Upper lobe of left lung (tissue), 6 donors: ENCODE measurements at places on chromosomes 12 and 14.

DNA sequence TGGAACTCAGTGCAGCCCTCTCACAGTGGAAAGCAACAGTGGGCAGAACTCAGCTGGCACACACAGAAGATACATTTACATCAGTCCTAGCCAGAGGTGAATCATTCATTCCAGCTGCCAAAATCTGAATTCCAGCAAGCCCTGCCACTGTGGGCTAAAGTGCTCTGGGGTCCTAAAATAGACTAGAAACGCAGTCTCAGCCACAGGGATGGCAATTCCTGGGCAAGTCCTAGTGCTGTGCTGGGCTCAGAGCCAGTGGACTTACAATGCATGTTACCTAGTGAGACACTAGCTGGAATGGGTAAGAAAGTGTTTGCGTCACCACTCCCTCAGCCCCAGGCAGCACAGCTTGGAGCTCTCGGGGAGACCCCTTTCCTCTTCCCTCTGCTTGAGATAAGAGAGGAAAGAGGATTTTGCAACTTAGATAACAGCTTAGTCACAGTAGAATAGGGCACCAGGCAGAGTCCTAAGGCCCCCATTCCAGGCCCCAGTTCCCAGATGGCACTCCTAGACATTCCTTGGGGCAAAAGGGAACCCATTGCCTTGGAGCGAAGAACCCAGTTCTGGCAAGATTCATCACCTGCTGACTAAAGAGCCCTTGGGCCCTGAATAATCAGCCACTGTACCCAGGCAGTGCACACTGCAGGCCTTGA, 592.9 kb downstream of the FSCB start:
- no peak for DNase-seq

- no peak for DNase-seq
Measured at GRCh38 chr14:80924365-80925103, 17.0 kb downstream of the CEP128 start.

DNA sequence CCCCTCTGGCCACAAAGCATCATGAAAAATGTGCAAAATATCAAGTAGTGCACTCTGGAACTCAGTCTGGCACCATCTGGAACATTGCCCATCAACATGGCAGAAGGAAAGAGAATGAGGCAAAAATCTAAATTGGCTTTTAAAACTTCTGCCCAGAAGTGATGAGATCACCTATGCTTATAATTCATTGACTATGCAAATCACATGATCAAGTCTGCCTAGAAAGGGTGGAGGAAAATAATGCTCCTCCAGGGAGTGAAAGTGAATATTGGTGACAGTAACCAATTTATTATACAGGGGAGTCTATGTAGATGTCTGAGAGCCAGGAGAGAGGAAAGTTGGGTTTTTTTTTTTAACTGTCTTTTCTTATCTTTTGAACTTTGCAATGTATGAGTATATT, 73.3 kb upstream of the HIF1A start:
- no peak for DNase-seq

- DNase-seq: no peak
Measured at GRCh38 chr14:63565448-63565847, 22.3 kb upstream of the PPP2R5E start.

DNA sequence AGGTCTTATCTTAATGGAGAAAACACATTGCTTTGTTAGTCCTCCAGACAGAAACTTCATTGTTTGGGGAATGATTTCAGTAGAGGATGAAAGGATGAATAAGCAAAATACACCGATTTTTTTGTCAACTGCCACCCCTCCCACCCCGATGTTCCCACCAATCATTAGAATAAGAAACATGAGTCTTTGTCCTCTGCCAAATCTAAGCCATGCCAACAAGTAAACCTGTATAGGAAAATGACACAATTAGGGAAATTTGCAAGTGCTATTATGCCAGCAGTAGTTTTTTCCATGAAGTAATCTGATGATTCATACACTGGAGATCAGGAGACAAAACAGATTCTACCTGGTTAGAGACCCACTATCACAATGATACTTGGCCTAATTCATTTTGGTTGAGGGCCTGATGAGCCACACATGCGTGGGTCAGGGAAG, 35.9 kb downstream of the FLRT2 start:
- no peak for DNase-seq

DNA sequence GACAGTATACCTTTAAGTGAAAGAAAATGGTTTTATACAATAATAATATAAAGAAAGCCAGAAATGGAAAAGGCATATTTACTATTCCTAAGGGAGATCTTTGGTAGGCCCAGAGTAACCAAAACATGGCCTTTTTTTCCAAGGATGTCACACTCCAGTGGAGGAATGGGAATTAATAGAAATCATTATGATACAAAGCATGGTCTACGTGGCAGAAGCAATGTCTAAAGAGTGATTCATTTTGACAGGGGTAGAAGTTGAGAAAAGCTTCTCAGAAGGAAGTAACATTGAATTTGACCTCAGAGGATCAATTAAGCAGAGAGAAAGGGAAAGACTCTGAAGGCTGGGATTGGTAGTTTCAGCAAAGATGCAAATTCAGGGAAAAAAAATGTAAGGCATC, 208.6 kb downstream of the BTG1 start:
- no peak for DNase-seq

DNA sequence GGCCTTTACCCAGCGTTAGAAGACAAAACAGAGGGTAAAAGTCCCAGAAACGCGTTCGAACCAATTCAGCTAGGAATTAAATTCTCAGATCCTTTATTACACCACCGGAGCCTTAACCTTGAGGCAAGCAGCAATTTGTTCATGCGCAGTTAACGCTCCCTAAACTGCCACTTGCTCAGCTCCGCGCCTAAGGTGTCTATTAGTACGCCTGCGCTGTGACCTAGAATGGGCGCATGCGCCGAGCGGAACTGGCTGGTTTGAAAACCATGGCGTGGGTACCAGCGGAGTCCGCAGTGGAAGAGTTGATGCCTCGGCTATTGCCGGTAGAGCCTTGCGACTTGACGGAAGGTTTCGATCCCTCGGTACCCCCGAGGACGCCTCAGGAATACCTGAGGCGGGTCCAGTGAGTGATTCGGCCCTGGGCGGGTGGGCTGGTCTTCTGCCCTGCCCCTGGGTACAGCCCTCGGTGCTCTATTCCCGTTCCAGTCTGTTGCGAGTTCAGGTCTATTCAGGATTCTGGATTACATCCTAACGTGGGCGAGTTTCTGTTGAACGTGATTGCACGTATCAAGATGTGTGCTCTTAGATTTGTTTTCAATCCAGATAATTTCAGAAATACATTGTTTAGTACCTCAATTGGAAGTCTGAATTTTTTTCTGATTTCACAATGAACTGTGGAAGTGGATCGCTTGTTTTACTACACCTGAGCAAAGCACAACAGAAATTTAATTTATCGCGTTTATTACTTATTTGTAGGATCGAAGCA, at the start of gene GEMIN2:
Gene GEMIN2, plus strand, starts transcription at position 251 of the 766 bp plus-strand sequence. Its CDS starts 16 bp downstream, at position 267.
- DNase-seq: peak; percentile 96

GRCh38 chr14:59116984-59117415, 71.5 kb upstream of the DAAM1 start:
- DNase-seq: no peak

- DNase-seq: no peak
Measured at GRCh38 chr14:66508547-66508845, 549 bp downstream of the GPHN start.

GRCh38 chr14:24408764-24409163, 10.0 kb downstream of the NYNRIN start:
- no peak for DNase-seq

DNA sequence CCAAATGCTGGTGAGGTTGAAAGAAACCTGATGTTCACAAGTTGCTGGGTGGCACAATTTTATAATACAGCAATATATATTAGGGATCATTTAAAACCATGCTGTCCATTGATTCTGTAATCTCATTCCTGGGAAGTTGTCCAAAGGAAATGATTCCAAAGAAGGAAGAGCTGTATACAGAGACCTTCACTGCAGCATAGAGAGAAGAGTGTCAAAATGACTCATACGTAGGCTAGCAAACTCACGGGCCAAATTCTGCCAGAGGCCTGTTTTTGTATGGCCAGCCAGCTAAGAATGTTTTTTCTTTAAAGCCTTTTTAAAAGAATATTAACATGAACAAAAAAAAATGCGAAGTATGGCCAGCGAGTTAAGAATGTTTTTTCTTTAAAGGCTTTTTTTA, 69.2 kb upstream of the MED13L start:
- DNase-seq: no peak

- no peak for DNase-seq
Measured at GRCh38 chr12:119710965-119711551, 43.1 kb downstream of the PRKAB1 start.

DNA sequence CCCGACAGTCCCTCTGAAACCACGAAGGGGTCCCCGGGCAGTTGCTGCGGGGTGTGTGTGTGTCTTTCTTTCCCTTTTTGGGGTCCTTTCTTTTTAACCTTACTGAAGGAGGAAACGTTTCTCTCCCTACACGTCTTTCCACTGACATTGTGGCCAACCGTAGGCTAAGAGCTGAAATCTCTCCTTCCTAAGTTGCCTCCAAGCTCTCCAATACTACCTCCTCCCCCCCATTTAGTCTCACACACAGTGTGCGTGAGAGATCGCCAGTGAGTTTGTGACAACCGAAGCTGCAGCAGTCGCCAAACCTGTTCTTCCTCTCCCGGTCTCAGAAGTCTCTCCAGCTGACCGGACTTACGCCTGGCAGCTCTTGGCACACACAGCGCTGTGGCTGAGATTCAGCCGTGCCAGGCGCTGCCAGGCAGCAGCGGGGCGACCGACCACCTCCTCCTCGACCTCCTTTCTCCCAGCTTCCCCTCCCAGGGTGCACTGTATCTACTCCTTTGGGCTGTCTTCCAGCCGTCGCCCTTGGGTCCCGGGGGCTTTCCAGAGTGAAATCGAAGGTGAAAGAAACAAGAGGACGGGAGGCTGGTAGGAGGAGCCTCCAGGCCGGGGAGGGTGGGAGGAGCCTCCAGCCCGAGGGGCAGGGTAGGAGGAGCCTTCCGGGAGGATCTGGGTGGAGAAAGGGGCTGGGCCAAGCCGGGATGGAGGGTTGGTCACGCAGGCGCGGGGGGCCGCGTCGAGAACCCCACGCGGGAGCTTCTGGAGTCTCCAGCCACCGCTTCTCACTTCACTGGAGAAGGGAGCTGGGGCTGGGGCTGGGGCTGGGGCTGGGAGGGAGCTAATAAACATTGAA, at the start of gene TMTC2:
Gene TMTC2, plus strand, starts transcription at position 739 of the 853 bp plus-strand sequence.
- peak; percentile 95 for DNase-seq

- DNase-seq: no peak
Measured at GRCh38 chr14:99684410-99684934, 374 bp downstream of the CYP46A1 start.

DNA sequence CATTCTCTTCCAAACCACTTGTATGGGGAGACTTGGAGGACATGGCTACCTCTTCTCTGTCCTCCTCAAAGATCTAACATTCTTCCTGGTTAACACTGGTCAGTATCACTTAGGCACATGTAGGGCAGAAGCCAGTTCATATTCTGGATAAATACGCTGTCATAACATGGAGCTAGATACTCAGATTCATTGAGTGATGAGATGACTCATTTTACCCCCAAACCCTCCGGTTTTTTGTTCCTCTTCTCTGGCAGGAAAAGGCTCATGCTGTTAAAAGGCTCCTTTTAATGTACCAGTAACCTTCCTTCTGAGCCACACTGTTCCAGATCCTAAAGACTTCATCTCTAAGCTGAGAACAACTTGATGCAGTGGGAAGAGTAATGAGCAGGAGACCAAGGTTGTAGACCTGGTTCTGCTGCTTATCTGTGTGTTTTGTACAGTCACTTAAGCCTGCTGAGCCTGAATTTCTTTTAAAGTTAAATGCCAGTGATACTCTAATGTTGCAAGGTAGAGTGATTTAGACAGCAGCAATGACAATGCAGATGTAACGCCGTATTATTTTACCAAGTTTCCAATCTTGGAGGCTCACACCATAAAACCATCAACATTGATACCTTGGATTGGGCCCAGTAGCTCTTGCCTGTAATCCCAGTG, 57.3 kb upstream of the ELK3 start:
- DNase-seq: no peak

DNA sequence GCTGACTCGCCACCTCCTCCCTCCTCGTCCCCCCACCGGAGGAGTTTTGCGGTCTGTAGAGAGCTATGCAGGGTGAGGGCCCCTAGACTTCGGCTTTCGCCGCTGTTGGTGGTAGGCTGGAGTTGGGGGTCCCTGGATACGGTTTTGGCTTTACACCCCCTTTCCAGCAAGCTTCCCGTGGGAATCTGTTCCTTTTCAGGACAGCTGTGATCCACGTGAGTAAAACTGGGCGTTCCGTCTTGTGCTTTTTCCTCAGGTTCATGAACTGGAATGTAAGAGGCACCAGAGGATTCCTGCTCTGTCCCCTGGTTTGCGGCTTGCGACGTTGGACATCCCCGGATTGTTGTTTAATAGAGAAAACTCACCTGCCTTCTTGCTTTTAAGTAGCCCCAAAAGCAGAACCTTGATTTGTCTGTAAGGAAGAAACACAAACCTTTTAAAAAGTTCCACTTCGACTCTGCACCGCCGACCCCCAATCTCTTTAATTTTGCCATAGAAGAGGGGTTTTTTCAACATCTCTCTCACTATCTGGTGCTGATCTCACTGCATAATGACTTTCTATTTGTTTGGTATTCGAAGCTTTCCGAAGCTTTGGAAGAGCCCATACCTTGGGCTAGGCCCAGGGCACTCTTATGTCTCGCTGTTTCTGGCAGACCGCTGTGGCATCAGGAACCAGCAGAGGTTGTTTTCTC, 490 bp downstream of the PRORP start:
- peak; percentile 30 for DNase-seq

- no peak for DNase-seq
Measured at GRCh38 chr12:8905546-8905945, 8.8 kb upstream of the PHC1 start.

- no peak for DNase-seq
Measured at GRCh38 chr14:99632410-99633035, 12.4 kb upstream of the HHIPL1 start.

DNA sequence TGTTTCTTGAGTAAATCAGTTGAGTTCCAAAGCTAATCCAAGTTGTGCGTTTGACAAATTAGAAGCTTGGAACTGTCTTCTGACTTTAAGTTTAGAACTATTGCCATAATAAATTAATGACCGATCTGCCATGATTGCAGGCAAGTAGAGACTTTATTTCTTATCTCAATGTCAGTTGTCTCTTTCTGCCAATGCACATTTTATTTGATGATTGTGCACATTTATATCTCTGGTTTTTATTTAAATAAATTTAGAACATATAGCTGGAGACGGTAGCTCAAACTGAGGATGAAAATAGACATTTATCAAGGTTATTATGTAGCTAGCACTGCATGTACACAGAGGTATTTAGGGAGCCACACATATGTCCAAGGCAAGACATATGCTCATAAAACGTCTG, 34.1 kb downstream of the SLCO1B1 start:
- no peak for DNase-seq

DNA sequence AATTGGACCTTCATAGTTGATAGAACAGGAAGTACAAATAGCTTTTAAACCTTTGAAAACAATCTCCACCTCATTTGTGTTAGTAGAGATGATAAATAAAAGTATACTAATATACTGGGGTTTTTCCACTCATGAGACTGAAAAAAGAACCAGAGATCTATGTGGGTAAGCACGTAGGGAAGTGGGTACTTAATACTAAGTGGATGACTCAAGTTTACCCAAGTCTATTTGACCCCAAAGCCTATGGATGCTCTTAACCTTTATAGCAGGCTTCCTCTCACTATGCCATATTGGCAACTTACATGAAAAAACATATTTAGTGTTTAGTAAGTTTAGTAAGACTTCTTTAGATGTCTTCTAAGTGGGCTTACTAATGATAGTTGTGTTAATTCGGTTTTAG, 49.2 kb upstream of the CHPT1 start:
- no peak for DNase-seq

GRCh38 chr12:31297572-31298514, 28.1 kb downstream of the SINHCAF start:
- no peak for DNase-seq
